ENCODE measurements at places on chromosomes 6 and 20.

DNA sequence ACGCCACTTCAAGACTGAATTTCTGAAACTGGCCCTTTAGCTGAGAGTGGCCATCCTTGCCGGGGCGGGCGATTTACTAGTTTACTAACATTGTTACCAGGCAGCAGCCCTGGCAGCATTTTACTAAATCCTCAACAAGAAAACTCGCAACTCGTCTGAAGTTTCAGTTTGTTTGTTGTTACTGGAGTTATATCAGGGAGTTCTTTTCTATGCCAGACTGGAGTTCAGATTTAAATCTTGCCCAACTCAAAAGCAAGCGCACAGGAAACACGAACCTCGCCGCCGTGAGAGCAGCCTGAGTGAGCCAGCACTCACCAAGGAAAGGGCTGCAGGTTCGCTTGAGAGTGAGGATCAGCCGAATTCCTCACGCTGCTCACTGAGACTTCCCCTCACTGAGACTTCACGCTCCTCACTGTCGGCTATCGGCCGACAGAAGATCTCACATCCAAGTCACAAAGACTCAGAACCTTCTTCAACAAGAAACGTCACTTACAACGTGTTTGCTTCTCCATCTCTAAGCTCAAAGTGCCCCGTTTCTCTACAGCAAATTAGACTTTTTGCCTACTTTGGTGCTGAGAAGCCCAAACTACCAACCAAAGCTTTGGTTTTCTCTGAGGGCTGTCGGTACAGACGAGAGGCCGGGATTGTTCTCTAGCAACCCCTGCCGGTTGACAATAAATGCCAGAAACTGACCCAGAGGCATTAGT, 78.9 kb downstream of the OLIG3 start:
- DNase-seq = no peak

DNA sequence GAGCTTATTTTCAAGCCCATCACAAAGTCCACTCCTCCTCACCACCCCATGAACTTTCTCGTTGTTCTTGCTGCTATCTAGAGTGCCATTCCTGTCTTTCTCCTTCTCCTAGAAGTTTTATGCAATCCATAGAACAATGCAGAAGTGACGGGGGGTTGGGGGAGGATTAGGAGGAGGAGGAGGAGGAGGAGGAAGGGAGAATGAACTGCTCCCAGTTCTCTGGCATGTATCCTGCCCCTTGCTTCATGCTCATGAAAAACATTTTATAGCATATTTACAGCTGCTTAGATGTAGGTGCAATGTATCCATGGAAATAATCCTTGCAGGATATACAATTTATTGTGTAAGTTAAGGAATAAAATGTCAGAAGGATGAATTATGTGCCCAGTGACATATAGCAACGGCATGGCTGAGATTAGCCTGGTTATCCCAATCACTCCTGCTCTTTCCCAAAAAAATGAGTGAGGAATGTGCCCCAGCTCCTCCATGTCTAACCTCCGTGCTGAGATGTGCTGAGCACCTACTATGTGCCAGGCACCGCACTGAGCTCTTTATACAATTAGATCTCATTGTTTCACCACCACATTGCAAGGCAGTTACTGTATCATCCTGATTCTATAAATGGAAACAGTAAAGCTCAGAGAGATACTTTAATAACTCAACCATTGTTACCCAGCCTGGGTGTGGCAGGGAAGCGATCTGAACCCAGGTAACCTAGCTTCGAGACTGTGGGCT, 41.6 kb upstream of the TFAP2C start:
- no peak for DNase-seq

- no peak for DNase-seq
Measured at GRCh38 chr6:36430351-36430750, 12.3 kb downstream of the PXT1 start.

DNA sequence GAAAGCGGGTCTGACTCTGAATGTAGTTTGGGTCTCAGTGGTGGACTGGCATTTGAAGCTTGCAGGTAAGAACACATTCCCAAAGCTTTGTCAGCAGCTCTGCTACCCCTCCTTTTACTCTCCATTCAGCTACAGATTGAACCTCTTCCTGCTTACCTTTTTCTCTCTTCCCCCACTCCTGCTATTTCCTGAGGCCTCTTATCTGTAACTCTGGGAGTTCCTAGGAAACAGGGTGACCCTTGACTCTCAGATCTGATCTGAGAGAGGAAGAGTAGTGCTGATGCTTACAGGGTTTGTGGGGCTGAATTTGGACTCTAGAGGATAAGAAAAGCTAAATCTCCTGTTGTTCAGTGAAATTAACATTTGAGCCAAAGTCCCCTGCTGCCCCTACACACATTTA, 21.4 kb downstream of the BRPF3 start:
- no peak for DNase-seq

DNA sequence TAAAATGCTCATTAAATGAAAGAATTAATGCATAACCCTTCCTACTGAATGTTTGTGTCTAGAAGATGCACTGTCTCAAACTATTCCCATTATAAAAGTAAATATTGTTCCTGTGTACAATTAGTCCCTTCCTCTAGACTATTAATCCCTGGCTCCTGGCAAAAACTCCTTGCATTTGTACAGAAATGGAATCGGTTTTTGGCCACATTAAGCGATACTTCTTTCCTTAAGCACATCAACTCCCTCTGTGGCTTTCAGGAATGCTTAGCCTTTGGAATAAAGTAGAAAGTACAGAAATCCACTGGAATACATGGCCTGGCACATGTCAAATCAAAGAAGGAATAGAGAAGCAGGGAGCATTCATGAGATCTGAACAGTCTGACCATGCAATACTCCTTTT, 179.8 kb downstream of the GMPR start:
- no peak for DNase-seq

GRCh38 chr20:50320005-50320900, 129.6 kb downstream of the CEBPB start:
- no peak for DNase-seq
